ENCODE measurements at places on chromosomes 6 and 20. TPM values are rescaled to one million over a fixed set of nuclear protein-coding genes. Genes with fewer than 3 reads are reported as not detected.
A peak's percentile ranks its signal among the peaks of the same experiment; 100 is the strongest.

The DNMT3B gene
- total RNA-seq: 5.0 TPM

The HTR1E gene
- not detected for total RNA-seq

The WFDC9 gene
- not detected for total RNA-seq

GRCh38 chr6:90454836-90455427 lies 131.9 kb downstream of the MAP3K7 start:
- no peak overlapping the region for H3K4me3 ChIP-seq
- DNase-seq: no peak
- H3K36me3 ChIP-seq: no peaks in the 10 kb centered on the region
- no peaks in the 10 kb centered on the region for H3K4me1 ChIP-seq
- no peak overlapping the region for H3K27ac ChIP-seq

DNA sequence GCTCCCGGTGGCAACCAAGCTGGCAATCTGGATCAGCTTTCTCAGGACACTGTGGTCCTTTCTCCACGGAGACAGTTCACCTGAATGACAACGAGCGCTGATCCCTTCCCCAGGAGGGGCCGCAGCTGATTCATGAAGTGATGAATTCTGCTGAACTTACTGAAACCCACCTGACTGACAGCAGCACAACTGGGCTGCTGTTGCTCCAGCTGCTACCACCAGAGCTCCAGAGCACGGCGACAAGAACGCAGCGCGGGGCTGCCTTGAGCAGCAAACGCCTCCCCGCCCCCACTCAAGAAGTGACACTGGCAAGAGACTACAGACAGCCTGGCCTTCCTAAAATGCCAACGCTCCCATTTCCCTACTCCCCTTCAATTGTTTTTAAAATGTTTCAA lies 10.0 kb downstream of the PXDC1 start:
- no peaks in the 10 kb centered on the region for H3K27me3 ChIP-seq
- H3K36me3 ChIP-seq: peaks cover 33% of the 10 kb centered on the region
- H3K27ac ChIP-seq: no peak overlapping the region

DNA sequence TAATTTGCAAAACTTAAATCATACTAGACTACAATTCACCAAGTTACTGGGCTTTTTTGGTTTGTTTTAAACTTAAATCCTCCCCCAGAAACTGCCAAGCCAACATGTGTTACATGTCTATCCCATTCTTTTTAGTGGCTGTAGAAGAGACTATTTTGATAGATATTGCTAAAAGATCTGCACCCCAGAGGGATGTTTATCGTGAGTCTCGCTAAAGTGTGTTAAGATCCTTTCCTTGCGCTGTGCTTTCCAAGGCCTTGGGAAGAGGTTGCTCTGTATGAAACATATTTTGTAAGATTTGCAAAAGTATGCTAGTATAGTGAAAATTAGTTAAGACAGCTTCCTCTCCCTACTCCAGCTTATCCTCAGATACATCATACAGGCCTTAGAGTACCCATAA lies 63.0 kb downstream of the GPX5 start:
- H3K27me3 ChIP-seq: peaks cover 8% of the 10 kb centered on the region
- H3K4me3 ChIP-seq: no peak overlapping the region
- DNase-seq: no peak
- H3K36me3 ChIP-seq: no peaks in the 10 kb centered on the region

DNA sequence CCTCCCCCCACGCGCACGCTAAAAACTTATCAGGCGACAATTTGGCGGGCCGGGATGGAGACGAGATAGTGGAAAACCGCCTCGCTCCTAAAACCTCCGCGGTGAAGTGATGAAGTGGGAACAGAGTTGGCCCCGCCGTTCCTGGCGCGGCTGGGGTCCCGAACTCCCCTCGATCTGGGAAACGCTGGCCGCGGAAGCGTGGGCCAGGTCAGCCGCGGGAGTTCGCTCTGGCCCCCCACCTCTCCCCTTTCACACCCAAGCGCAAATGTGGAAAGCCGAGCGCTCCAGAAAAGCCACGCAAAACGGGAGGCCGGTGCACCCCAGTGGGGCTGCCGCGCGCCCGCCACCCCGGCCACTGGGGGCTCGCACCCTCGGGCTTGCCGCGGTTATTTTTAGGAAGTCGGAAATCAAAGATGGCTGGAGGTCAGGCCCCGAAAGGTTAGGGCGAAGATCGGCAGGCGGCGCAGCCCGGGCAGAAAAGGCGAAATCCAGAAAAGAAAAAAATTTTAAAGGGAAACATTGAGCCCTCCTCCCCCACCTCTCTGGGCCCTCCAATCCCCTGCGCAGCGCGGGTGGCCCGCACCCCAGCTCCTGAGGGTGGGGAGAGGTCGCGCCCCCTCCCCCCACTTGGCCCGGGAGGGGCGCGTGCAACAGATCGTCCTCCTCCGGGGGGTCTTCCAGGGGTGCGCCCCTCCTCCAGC lies 1.0 kb downstream of the SALL4 start:
- H3K4me1 ChIP-seq: peaks cover 26% of the 10 kb centered on the region
- peak overlapping the region; percentile 57 for H3K4me3 ChIP-seq
- no peak for DNase-seq
- H3K27me3 ChIP-seq: peaks cover 3% of the 10 kb centered on the region

- H3K36me3 ChIP-seq: no peaks in the 10 kb centered on the region
- H3K4me3 ChIP-seq: no peak overlapping the region
- peak; percentile 71 for DNase-seq
- H3K4me1 ChIP-seq: peaks cover 7% of the 10 kb centered on the region
- H3K27me3 ChIP-seq: no peaks in the 10 kb centered on the region
These were observed 94.0 kb downstream of the ADGRG6 start for GRCh38 chr6:142395768-142396231.

- no peak overlapping the region for H3K4me3 ChIP-seq
- no peaks in the 10 kb centered on the region for H3K27me3 ChIP-seq
- no peaks in the 10 kb centered on the region for H3K36me3 ChIP-seq
- H3K4me1 ChIP-seq: no peaks in the 10 kb centered on the region
These were observed 40.8 kb downstream of the MYH7B start for GRCh38 chr20:34996243-34997028.

DNA sequence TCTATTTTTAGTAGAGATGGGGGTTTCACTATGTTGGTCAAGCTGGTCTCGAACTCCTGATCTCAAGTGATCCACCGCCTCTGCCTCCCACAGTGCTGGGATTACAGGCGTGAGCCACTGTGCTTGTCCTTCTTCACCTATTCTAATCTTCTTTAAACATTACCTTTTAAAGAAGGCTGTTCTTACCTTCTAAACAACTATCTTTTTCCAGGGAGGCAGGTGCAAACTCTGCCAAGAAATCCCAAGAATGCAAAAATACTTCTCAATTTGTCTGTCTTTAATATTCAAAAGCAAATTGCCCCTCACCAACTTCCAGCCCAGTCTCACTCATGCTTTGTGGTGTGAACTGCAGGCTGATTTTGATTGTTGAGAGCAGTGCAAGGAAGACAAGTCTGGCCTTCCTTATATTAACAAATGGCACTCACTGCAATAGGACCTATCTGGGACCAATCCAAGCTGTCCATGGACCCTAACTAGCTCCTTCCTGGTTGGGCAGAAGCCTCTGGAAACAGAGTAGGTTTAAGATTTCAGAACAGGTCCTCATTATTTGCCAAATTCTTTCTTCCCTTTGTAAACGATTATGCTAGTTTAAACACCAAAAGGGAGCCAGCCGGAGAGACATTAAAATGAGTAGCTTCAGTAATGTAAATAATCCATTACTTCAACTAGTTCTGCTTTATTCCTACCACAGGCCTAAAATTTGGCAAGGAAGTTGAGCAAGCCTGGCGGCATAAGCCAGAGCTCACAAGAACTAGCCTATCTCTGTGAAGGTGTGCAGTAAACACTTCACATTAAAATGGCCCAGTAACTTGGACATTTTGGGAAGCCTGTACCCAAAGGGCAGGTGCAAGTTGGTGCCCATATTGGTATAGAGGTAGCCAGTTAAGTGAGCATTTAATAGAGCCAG lies 1.6 kb downstream of the SCAND1 start:
- H3K27ac ChIP-seq: peak overlapping the region; percentile 96
- peak overlapping the region; percentile 85 for H3K4me3 ChIP-seq
- peaks cover 7% of the 10 kb centered on the region for H3K36me3 ChIP-seq
- DNase-seq: peak; percentile 29
- no peaks in the 10 kb centered on the region for H3K27me3 ChIP-seq

GRCh38 chr6:159979136-159979874 lies 10.4 kb downstream of the IGF2R start:
- no peaks in the 10 kb centered on the region for H3K36me3 ChIP-seq
- no peaks in the 10 kb centered on the region for H3K27me3 ChIP-seq
- peaks cover 62% of the 10 kb centered on the region for H3K4me1 ChIP-seq
- peak overlapping the region; percentile 72 for H3K27ac ChIP-seq

- DNase-seq: peak; percentile 22
- H3K27ac ChIP-seq: no peak overlapping the region
- H3K27me3 ChIP-seq: peaks cover 24% of the 10 kb centered on the region
- no peaks in the 10 kb centered on the region for H3K36me3 ChIP-seq
These were observed 5.6 kb downstream of the CYP24A1 start for GRCh38 chr20:54167909-54168872.

All from astrocyte (in vitro differentiated cells and primary cell).